ENCODE measurements at places on chromosomes 4 and X.
A peak's percentile ranks its signal among the peaks of the same experiment; 100 is the strongest.

- DNase-seq: peak; percentile 22
Observed at GRCh38 chr4:19254486-19254885, 997.2 kb upstream of the SLIT2 start.

GRCh38 chr4:152290366-152290921 is 245.4 kb downstream of the FBXW7 start:
- DNase-seq: no peak

- no peak for DNase-seq
Observed at GRCh38 chr4:45646885-45647590, 476.8 kb downstream of the GABRG1 start.

GRCh38 chrX:108117988-108118387 is 26.4 kb downstream of the ATG4A start:
- peak; percentile 12 for DNase-seq

GRCh38 chrX:108527724-108528123 is 88.1 kb downstream of the COL4A5 start:
- DNase-seq: no peak

GRCh38 chr4:141807103-141807891 is 170.9 kb downstream of the IL15 start:
- DNase-seq: no peak

All from stomach (tissue), 19 donors.